Sigmoid colon (tissue), 7 donors: ENCODE measurements at places on chromosomes 1 and 21. TPM values are rescaled to one million over a fixed set of nuclear protein-coding genes. Genes with fewer than 3 reads are reported as not detected.

DNA sequence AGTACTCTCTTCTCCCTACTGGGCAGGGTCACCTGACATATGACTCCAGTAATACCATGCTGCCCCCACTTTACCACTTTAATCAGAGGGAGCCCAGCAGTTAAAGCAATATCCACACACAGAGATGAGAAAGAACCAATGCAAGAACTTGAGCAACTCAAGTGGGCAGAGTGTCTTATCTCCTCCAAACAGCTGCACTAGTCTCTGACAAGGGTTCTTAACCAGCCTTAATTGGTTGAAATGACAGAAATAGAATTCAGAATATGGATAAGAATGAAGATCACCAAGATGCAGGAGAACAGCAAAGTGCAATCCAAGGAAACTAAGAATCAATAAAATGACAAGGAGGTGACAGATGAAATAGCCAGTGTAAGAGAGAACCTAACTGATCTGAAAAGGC is 91.0 kb downstream of the KCNT2 start:
- no peak for DNase-seq

DNA sequence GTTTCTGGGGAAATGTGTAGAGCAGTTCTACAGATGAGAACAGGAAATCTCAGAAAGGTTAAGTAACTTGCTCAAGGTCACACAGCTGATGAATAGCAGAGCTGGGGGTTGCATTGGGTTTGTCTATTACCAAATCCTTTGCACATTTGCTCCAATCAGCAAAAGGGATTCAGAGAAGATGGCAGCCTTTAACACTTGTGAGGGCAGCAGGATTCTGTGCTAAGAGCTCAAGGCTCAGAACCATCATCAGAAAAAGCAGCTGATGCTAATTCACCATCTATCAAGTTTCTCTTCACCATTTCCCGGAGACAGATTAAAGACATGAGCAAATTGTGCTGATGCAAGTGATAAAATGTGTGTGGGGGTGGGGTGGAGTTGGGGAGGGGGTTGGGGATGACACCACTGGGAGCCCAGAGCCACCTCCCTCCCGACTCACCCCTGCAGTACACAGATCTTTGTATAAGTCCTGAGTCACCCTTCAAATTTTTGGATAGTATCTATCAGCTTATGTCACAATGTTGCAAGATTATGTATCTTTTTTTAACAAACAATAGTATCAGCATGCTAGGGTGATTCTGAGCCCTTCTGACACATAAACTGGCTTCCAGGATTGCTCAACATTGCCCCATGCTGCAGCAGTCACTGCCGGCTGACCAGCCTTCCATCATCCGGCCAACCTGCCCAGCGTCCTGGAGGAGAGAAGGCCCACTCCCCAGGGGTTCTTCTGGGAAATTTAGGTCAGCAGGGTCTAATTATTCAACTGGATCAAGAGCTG is 2.8 kb upstream of the SPSB1 start:
- DNase-seq: peak; percentile 89

DNA sequence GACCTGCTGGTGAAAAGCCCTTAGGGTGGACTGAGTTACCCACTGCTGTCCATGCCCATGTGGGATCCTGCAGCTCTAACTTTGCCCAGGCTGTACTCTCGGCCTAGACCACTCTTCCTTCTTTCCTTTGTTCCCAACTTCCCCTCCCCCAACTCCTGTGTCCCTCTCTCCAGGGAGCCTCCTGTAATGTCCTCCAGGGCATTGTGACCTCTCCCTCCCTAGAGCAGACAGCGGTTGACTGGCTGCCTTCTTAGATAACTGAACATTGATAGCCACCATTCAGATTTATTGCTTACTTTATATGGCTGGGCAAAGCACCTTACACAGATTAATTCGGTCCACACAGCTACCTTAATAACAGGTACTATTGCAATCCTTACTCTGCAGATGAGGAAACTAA is 5.0 kb downstream of the RUNX1 start:
- no peak for DNase-seq

- DNase-seq: peak; percentile 42
Measured at GRCh38 chr1:206534552-206534951, 27.2 kb downstream of the RASSF5 start.

Gene LCE2C
- total RNA-seq: not detected

Gene CYYR1
- total RNA-seq: 7.5 TPM
